ENCODE measurements at places on chromosomes 16 and 17. TPM values are rescaled to one million over a fixed set of nuclear protein-coding genes. Genes with fewer than 3 reads are reported as not detected.
A peak's percentile ranks its signal among the peaks of the same experiment; 100 is the strongest.

GRCh38 chr16:937723-938122 lies 33.1 kb downstream of the LMF1 start:
- no peak for DNase-seq

GRCh38 chr16:4506450-4506849 lies 30.3 kb downstream of the HMOX2 start:
- DNase-seq = peak; percentile 55

GRCh38 chr17:18172531-18173278 lies 10.9 kb upstream of the ALKBH5 start:
- DNase-seq = peak; percentile 51

GRCh38 chr16:2078096-2078495 lies 30.3 kb downstream of the TSC2 start:
- no peak for DNase-seq

Gene ANKRD40CL
- polyA plus RNA-seq = not detected

Gene ETV4
- polyA plus RNA-seq = not detected

Gene C16orf96
- 0.07 TPM for polyA plus RNA-seq

Gene MEIOC
- 0.25 TPM for polyA plus RNA-seq

Gene TMC8
- polyA plus RNA-seq = 141 TPM

Measured in naive thymus-derived CD8-positive, alpha-beta T cell (primary cell).